ENCODE measurements at places on chromosomes 4 and X.

- no peak for DNase-seq
Measured at GRCh38 chr4:145295547-145295946, 115.2 kb upstream of the OTUD4 start.

- peak; percentile 20 for DNase-seq
Measured at GRCh38 chrX:2401201-2401589, 99.6 kb downstream of the DHRSX start.

- DNase-seq: no peak
Measured at GRCh38 chr4:36283912-36284465, 2.6 kb downstream of the DTHD1 start.

DNA sequence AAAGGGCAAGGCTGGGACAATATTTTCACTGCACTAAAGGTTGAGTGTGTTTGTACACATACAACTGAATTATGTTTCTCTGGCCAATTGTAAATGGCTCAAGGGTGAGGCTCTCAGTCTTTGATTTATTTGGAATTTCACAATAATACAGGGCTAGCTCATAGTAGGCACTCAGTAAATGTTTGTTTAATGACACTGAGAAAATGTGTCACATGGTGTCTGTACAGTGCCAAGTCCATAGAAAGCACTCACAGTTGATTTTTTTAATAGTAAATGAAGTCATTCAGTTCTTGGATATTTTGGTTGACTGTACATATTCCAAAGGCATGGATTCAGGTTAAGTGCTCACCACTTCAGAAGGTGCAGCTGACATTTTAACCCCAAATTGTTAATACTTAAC, 176.4 kb downstream of the IL1RAPL2 start:
- DNase-seq: no peak

- no peak for DNase-seq
Measured at GRCh38 chrX:12580548-12580947, 210.7 kb upstream of the PRPS2 start.

DNA sequence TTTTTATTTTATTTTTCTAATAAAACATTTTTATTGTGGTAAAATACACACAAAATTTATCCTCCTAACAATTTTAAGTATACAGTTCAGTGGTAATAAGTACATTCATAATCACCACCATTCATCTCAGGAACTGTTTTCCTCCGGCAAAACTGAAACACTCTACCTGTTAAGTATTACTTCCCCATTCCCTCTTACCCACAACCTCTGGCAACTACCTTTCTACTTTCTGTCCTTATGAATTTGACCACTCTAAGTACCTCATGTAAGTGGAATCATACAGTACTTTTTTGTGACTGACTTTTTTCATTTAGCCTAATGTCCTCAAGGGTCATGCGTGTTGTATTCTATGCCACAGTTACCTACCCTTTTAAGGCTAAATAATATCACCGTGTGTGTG, 21.1 kb upstream of the HSFX4 start:
- DNase-seq: no peak

- DNase-seq: no peak
Measured at GRCh38 chrX:15525664-15526416, 25.2 kb downstream of the BMX start.

GRCh38 chrX:153984351-153985178, 12.0 kb downstream of the TMEM187 start:
- no peak for DNase-seq

All from AG09309 (cell line).